ENCODE measurements at places on chromosomes 5 and 9.

- DNase-seq: no peak
These were observed 10.7 kb upstream of the SERINC5 start for GRCh38 chr5:80266566-80266965.

DNA sequence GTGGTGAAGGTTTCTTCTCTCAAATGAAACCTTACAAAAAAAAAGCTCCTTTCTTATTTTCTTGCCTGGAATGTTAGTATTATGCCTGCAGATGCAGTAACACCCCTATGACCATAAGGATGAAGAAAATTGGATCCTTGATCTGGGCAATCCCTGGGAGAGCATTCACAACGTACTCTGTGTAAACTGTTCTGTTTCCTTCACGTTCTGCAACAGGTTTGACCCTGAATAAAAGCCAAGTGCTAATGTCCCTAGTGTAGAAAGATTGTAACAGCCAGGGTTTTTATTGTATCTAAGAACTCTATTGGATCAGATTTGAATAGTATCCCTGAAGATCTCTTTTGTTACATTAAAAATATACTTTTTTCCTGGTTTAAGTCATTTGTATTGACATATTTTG lies 1639.6 kb upstream of the ACO1 start:
- DNase-seq: no peak

GRCh38 chr5:173963182-173963838 lies 25.7 kb upstream of the C5orf47 start:
- no peak for DNase-seq

GRCh38 chr9:89536600-89536999 lies 38.7 kb upstream of the SEMA4D start:
- DNase-seq: no peak

GRCh38 chr9:36812556-36812955 lies 221.5 kb downstream of the PAX5 start:
- no peak for DNase-seq

- DNase-seq: peak; percentile 27
These were observed 97.6 kb downstream of the CDH10 start for GRCh38 chr5:24547132-24547531.

GRCh38 chr5:150162142-150162513 lies 4.5 kb upstream of the CDX1 start:
- DNase-seq: no peak

GRCh38 chr5:82636591-82636990 lies 358.4 kb upstream of the RPS23 start:
- DNase-seq: no peak

GRCh38 chr9:122099271-122099869 lies 6.3 kb upstream of the TTLL11 start:
- peak; percentile 43 for DNase-seq

- no peak for DNase-seq
These were observed 10.7 kb upstream of the OR5C1 start for GRCh38 chr9:122777935-122778627.
